Fibroblast of skin of right quadriceps (primary cell): ENCODE measurements at places on chromosomes 13 and 19.

DNA sequence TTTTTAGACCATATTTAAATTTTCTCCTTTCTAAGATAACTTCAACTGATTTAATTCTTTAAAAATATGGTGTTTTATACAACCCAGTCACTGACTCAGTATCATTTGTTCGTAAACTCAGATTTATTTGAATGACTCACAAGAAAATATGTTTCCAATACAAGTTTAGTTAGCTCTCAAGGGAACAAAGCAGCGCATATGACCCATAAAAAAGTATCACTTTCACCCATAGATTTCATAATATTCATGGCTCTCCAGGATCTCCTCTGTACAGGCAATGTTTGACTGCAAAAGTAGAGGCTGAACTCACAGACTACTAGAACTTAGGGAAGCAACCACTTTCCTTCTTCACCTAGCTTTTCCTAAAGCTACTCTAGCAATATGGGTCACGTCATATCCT, 405.6 kb upstream of the PCDH9 start:
- peak; percentile 48 for DNase-seq

DNA sequence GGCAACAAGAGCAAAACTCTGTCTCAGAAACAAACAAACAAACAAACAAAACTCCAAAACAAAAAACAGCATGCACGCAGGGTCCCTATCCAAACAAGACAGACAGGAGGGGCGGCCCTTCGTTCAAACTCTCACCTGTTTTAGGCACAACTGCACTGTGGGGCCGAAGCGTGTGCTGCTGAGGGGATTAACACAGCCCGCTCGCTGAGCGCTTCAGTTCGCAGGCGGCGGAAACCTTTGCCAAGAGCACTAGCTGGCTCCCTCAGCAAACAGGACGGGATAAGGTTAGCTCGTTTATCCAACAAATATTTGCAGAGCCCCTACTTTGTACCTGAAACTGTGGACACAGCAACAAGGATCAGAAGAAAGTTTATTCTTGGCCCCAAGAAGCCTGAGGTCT, 1.6 kb upstream of the ADPRHL1 start:
- DNase-seq: no peak

DNA sequence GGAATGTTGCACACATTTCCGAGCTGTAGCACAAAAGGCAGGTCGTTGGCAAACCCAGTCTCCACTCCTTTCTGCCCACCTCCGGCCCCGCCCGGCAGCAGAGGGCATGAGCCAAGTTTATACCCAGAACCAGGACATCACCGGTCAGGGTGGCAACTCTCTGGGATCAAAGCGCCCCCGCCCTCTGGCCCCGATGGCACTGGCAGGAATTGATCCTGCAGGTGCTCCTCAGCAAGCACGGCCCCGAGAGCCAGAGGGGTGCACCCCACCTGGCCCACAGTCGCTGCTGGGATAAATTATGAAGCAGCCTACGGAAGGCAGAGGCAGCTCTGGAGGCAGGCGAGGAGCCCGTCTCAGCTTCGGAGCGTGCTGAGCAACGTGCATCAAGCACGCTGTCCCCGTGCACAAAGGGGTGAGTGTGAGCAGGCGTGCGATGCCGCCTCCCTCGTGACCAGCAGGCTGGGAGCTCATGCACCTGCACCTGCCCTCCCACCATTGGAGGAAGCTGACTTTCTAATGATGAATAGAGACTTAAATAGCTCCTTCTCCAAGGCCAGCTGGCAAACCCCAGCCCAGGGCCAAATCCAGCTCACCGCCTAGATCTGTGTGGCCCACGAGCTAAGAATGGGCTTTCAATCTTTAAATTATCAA, 25.7 kb downstream of the SHC2 start:
- no peak for DNase-seq

- peak; percentile 19 for DNase-seq
Observed at GRCh38 chr13:44565881-44566280, 10.2 kb downstream of the TSC22D1 start.

DNA sequence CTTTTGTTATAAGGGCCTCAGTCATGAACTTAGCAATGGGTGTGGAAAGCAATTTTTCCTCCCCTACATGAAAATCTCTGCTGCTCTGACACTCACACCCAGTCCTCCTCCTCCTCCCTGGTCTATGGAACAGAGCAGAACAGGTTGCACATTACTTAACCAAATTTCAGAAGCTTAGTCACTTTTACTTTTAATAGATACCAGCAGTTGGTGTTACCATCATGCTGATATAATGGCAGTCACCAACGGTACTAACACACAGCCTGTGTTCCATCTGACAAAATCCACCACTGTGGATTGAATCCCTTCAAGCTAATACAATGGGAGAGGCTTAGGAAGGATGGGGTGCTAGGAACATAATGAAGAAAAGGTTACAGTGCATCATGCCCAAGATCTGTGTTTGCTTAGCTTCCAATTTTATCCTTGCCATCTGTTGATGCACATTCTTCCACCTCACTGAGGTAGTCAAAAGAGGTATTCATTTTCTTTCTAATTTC, 9.8 kb downstream of the TPT1 start:
- no peak for DNase-seq

GRCh38 chr13:41398494-41399170, 58.7 kb upstream of the RGCC start:
- DNase-seq: no peak

- peak; percentile 53 for DNase-seq
Observed at GRCh38 chr13:99323488-99323887, 16.3 kb upstream of the GPR183 start.
